ENCODE measurements at places on chromosomes 11 and 22.
A peak's percentile ranks its signal among the peaks of the same experiment; 100 is the strongest.

DNA sequence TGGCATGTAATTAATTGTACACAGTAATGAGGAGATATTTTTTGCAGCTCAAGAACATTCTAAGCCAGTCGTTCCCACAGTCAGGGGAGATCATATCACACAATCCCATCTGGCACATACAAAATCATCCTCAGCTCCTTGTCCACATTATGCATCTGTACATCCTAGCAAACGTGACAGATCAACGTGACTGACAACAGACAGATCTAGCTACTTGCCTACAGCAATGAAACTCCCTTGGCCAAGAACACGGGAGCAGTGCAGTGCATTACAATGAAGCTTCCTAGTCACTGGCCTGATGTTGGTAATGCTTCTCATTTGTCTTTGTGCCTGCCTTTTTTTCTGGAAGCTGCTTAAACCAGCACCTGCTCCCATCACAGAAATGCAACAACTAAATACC is 24.5 kb upstream of the GUCY1A2 start:
- DNase-seq = no peak

- DNase-seq = no peak
These were observed 125.0 kb upstream of the NCAM1 start for GRCh38 chr11:112836256-112836602.

- DNase-seq = peak; percentile 45
These were observed 90.9 kb downstream of the MICAL2 start for GRCh38 chr11:12200991-12201985.

DNA sequence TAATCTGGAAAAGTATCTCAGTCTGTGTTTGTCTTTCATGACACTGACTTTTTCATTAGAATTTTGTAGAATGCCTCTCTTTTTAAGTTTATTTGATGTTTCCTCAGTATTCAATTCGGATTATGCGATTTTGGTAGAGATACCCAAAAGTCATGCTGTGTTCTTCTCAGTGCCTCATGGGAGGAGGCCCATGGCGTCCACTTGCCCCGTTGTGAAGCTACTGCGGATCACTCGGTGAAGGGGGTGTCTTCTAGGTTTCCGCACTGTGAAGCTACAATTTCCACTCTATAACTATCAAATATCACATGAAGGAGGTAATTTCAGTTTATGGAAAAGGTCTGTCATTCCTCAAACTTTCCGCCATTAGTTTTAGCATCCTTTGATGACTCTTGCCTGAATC is 794.0 kb downstream of the TBC1D22A start:
- DNase-seq = no peak

GRCh38 chr22:49937758-49938564 is 19.5 kb downstream of the CRELD2 start:
- no peak for DNase-seq

GRCh38 chr22:46731246-46732040 is 6.6 kb downstream of the CERK start:
- no peak for DNase-seq

- no peak for DNase-seq
These were observed 38.6 kb upstream of the MMP13 start for GRCh38 chr11:102994105-102994504.

DNA sequence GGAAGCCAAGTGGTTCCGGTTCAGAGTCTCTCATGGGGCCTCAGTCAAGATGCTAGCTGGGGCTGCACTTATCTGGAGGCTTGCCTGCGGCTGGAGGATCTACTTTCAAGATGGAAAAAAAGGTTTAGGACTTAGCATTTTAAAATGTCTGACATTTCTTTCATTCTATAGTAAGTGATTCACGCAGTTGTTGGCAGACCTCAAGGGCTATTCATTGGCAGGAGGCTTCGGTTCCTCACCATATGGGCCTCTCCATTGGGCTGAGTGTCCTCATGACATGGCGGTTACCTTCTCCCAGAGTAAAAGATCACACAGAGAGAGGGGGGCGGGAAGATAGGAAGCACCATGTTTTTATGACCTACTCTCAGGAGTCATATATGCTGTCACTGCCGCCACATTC is 298.0 kb upstream of the PLET1 start:
- DNase-seq = no peak

DNA sequence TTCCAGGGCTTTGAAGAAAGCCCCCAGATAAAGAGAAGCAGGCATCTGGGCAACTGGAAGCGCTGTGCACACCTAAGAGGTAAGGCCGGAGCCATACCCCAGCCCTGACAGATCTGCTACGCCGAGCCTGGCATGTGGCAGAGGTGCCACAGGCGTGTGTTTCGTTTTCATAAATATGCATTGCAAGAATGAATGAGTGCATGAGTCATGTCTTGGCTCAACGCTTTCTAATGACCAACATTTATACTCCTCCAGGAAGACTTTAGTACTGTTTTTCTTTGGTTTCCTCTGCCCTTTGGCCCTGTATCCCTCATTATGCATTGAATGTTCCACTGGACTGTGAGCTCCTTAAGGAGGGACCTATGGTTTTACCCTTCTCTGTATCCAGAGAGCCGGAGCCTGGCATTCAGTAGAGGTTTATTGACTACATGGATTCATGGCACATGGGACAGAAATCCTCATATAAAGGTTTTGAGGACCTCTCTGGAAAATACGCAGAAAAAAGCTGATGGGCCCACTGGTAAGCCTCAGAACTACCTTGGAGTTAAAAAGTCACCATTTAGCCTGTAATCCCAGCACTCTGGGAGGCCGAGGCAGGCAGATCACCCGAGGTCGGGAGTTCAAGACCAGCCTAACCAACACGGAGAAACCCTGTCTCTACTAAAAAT is 38.9 kb upstream of the CSNK2A3 start:
- DNase-seq = no peak

All from KBM-7 (cell line).